ENCODE measurements at places on chromosomes 11 and 22.

DNA sequence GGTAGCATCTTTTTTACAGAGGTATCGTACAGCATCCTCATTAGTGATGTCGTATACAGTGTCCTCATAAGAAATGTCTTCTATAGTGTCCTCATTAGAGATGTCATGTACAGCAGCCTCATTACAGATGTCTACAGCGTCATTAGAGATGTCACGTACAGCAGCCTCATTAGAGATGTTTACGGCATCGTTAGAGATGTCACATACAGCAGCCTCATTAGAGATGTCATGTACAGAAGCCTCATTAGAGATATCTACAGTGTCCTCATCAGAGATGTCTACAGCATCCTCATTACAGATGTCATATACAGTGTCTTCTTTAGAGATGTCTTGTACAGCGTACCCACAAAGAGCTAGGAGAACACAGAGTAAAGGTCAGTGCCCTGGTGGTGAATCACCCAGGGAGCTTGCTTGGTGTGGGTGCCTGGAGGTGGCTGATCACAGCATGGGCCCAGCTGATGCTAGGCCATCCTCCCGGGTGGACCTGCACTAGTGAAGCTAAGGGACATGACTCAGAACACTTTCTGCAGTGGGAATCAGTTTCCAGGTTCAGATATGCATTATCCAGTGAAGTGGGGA is 109.2 kb downstream of the IGLL1 start:
- DNase-seq = no peak

- DNase-seq = peak; percentile 14
Measured at GRCh38 chr11:122114976-122115375, 1.0 kb downstream of the BLID start.

GRCh38 chr11:47354913-47355282 is 2.4 kb upstream of the MYBPC3 start:
- DNase-seq = no peak

- DNase-seq = peak; percentile 90
Measured at GRCh38 chr11:88282747-88283515, 54.6 kb downstream of the CTSC start.

DNA sequence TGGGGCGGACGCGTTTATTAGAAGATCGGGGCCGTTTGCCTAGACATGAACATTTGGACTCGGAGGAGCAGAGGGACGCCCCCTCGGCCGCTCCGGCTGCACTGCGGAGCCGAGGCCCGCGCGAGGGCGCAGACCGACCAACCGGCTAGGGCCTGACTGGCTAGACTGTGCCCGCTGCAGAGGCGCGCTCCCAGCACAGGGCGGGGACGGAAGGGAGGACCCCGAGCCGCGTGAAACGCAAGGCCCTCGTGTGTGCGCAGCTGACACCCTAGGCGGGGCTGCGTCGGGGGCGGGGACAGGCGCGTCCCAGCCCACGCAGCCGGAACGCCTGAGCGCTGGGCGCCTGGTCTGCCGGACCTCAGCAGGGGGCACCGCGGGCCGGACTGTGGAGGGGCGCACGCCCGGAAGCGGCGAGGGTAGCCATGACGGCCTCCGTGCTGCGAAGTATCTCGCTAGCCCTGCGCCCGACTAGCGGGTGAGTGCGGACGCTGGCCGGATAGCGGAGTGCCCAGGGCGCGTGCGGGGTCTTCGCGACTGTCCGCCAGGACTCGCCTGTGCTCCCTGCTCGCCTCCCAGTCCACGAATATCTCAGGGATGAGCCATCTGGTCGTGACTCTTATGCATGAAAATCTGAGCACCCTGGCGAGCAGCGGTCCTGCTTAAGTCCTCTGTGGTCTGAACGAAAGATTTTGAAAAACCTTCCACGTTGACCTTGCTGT is at the start of gene MRPL40:
TSS of gene MRPL40 (plus strand) at position 413 of the 719 bp plus-strand sequence. CDS start at position 423, 10 bp downstream.
- DNase-seq = peak; percentile 93

- DNase-seq = no peak
Measured at GRCh38 chr11:105910095-105910715, 111.8 kb downstream of the MSANTD4 start.

GRCh38 chr22:36741204-36741793 is 34.6 kb downstream of the IFT27 start:
- no peak for DNase-seq

- no peak for DNase-seq
Measured at GRCh38 chr11:75325713-75326438, 25.6 kb downstream of the ARRB1 start.

DNA sequence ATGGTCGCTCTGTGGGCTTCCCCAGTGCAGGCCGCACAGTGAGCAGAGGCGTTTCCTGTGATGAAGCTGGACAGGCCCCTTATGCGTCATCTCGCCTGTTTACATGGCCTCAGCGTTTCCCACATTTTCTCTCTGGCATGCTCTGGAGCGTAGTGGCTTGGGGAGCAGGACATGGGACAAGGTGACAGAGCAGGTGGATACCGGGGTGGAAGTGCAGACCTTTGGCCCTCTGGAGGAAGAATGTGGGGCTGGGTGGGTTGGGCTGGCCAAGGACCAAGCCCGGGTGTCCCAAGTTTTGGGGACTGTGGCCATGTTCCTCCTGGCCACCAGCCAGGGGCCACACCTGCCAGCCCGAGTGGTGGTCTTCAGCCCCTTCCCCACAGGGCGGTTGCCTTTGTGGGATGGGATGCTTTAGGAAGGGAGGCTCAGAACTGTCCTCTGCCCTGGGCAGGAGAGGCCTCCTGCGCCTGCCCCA is 446.6 kb downstream of the TBC1D22A start:
- no peak for DNase-seq

- DNase-seq = no peak
Measured at GRCh38 chr11:21426931-21427330, 757.5 kb downstream of the NELL1 start.

GRCh38 chr11:117633186-117633754 is 163.7 kb downstream of the DSCAML1 start:
- DNase-seq = no peak

GRCh38 chr11:106695506-106695905 is 322.8 kb downstream of the GUCY1A2 start:
- DNase-seq = no peak

DNA sequence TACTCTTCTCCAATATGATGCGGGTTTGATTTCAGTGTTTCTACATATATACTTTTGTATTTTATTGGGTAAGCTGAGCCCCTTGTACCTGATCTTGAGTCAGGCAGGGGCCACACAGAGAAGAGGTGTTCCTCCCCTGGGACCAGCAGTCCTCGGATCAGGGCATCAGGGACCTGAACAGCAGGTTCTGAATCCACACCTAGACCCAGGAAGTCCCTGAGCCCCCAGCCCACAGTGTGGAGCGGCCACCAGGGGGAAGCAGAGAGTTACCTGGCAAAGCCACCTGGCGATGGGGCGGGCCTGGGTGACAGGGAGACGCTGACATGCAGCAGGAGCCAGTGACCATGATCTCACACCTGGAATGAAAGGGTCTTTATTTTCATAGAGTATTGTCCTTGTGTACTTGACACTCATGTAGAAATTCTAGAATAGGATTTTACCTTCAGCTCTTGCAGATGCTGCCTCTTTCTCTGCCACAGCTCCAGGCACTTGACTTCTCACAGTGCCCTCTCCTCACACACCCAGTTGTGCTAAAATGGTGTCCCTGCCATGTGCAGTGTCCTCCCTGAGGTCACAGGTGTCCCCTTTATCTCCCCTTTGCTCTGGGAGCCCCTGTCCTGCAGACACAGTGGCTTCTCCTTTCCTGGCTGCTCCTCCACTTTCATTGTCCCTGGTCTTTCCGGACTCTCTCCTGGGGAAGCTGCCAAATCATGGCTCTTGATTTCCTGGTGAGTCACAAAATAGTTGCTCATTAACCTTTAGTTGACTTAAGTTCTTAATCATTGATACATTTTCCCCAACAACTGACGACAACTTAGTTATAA is 48.5 kb downstream of the GGTLC2 start:
- no peak for DNase-seq

DNA sequence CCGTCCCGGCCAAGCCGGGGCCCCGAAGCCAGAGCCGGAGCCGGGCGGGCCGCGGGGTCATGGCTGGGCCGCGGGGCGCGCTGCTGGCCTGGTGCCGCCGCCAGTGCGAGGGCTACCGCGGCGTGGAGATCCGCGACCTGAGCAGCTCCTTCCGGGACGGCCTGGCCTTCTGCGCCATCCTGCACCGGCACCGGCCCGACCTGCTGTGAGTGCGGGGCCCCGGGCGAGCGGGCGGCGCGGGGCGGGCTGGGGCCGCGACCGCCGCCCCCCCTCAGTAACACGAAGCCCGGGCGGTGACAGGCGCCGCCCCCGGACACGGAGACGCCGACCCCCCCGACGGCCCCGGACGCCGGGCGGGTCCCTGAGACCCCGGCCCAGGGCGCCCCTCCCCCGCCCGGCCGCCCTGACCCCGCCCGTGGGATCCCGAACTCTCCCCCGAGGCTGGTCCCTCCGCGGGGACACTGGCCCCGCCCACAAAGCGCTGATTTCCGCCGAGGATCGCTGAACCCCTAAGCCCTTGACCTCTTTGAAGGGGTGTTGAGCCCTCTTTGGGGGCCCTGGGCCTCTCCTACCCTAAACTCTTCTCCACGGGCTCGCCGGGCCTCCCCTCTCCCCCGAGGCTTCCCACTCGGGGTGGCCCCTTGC is 389 bp downstream of the MICALL1 start:
- no peak for DNase-seq

- DNase-seq = no peak
Measured at GRCh38 chr11:95044010-95044409, 5.2 kb upstream of the KDM4F start.

- DNase-seq = no peak
Measured at GRCh38 chr11:76773921-76774361, 9.2 kb upstream of the TSKU start.

DNA sequence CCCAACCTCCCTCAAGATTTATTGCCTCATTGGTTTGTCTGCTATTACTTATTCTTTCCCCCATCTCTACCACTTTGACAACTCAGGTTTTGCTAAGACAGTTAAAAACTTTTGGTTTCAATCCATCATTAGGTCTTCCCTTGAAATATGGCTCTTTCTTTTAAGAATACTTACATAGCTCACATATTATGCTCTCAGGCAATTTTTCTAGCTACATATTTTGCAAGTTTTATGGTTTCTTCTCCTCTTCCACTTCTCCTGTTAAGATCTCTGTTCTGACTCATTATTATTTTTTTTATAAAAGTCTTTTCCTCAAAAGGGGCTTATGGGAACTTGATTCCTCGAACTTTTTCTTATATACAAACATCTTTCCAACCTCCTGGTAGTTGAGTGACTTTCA is 192.4 kb upstream of the MPPED2 start:
- DNase-seq = no peak

GRCh38 chr22:31492151-31492550 is 2.5 kb upstream of the EIF4ENIF1 start:
- DNase-seq = no peak

DNA sequence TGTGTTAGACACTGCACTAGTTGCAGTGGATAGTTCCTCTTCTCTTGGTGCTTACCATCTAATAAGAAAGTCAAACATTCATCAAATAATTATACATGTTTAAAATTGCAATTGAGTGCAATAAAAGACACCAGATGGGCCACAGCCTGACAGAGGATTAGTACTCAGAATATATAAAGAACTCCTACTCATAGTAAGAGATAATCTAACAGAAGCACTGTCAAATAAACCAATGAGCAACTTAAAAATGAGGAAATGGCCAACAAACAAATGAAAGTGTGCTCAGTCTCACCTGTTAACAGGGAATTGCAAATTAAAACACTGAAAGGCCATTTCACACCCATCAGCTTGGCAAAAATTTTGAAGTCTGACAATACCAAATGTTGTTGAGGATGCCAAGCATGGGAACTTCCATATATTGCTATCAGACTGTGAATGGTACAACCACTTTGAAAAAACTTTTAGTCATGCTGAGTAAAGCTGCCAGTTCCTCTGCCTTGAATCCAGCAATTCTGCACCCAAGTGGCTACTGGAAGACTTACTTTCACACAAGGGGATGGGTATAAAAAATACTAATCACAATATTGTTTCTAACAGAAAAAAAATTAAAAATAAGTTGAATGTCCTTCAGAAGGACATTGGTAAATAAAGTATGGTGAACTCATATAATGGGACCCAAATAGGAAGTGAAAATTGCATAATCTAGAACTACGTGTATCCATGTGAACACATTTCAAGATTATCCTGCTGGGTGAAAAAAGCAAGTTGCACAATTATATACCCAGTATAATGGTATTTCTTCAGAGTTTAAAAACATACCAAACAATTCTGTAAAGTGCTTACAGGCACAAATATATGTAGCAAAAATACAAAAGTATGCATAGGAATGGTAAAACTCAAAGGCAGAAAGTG is 41.4 kb upstream of the CREB3L1 start:
- no peak for DNase-seq

GRCh38 chr22:17897858-17898257 is 123.6 kb upstream of the BID start:
- DNase-seq = no peak

- DNase-seq = no peak
Measured at GRCh38 chr11:104320097-104320496, 156.2 kb upstream of the PDGFD start.

DNA sequence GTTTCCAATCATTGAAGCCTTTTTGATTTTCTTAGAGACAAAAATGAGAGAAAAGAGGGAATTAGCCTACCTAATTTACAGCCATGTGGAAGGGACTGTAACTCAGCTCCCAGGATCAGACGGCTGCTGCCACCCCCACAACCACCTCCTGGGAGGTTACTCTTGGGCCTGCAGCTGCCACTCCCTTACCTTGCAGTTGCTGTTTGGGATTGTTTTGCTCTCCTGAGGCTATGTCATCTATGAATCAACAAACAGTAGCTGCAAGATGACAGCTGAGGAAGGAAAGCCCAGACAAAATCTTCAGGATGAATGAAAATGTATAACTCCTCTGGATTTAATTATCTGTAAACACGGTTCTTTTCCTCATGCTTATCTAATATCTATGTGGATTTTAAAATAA is 28.0 kb upstream of the ZC3H12C start:
- DNase-seq = no peak

DNA sequence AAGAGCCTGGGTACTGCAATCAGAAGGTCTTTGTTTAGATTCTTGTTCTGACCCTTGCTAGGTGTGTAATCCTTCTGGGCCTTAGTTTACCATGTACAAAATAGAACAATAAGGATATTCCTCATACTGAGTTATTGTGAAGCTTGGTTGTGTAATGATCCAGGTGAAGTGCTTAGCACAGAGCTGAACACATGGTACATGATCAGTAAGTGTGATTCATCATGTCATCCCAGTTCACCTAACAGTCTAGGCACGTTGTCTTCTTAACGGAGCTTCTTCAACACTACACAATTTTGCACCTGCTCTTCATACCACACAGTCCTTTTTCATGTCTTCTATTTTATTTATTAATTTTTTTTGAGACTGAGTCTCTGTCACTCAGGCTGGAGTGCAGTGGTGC is 234.3 kb upstream of the TENM4 start:
- DNase-seq = no peak

DNA sequence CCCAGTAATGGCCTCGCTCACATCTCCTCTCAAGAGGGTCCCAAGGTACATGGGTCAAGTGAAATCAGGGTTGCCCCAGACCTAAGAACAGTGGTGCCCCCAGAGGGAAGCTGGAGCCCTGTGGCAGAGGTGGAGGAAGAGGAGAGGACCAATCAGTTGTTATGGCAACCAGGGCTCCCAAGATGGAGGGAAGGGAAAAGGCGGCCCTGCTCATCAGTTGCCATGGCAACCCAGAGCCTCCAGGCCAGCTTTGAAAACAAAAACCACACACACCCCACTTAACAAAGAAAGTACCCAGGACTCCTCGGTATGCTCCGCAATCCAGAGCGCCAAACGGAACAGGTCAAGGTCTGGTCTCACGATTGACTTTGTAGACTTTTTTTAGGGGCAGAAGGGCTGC is 53.5 kb upstream of the SLC35C1 start:
- DNase-seq = no peak

- peak; percentile 29 for DNase-seq
Measured at GRCh38 chr22:29031227-29032011, 30.2 kb downstream of the C22orf31 start.

GRCh38 chr11:93514712-93515111 is 28.5 kb downstream of the SMCO4 start:
- no peak for DNase-seq

All from skin of body (tissue), 3 donors.